ENCODE measurements at places on chromosomes 4 and X.

- no peak for DNase-seq
Observed at GRCh38 chrX:103415068-103415467, 38.7 kb downstream of the BEX3 start.

GRCh38 chr4:85672116-85672515, 197.2 kb downstream of the ARHGAP24 start:
- no peak for DNase-seq

DNA sequence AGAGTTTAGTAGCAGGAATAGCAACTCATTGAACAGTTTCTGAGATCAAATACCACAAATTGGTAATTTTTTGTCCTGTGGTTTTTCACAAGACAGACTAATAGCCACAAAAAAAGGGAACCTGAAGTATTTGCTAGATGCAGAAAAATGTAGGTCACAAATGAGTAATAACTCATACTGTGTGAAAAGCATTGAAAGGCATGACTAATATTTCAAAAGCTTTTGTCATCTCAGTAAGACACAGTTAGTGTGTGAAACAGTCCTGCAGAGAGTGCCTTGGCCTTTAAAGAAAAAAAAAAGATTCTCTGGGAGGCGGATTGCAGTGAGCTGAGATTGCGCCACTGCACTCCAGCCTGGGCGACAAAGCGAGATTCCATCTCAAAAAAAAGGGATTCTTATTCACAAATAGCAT, 31.4 kb upstream of the SLC25A31 start:
- no peak for DNase-seq

GRCh38 chr4:8199594-8200301, 658 bp downstream of the SH3TC1 start:
- peak; percentile 22 for DNase-seq

- no peak for DNase-seq
Observed at GRCh38 chrX:46647251-46647650, 73.7 kb downstream of the CHST7 start.

- no peak for DNase-seq
Observed at GRCh38 chr4:157303471-157303960, 83.0 kb downstream of the GRIA2 start.

DNA sequence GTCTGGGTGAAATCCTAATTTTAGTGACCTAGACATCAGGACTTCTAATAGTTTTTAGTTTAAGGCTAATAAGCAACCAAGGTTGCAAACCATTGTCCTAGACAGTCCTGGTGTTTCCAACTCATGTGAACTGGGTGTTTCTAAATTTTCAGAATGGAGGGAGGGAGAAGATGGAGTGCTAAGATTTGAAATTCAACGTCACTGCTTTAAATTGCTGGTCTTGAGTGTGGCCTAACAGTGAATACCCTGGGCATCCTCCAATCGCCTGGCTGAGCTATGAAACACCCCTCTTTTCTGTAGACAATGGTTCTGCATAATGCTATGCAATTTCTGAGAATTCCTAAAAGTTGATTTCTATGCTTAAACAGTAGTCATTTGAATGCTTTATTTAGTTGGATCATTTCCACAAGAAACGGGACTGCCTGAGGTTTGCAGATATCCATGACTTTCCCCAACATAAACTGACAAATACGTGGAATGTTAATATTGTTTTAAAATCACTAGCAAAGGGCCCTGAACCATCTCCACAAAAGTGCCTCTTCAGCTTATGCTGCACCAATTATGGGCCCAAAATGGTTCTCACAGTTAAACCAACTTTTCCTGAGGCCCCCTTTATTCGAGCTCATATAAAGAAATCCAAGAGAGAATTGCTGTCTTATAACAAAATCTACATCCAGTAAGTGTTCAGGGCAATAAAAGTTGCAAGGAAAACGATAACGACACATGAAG, 1.1 kb downstream of the FBXL5 start:
- DNase-seq, result no peak
